Ovary (tissue), 10 donors: ENCODE measurements at places on chromosomes 5 and 9. TPM values are rescaled to one million over a fixed set of nuclear protein-coding genes. Genes with fewer than 3 reads are reported as not detected.

TMEM215 gene
- total RNA-seq: 0.05 TPM

RGS3 gene
- total RNA-seq: 15.9 TPM

GMCL2 gene
- not detected for total RNA-seq

UGT3A2 gene
- total RNA-seq: not detected

HRCT1 gene
- total RNA-seq: 3.7 TPM

COQ4 gene
- total RNA-seq: 34.2 TPM

LHX3 gene
- total RNA-seq: not detected

LRRTM2 gene
- 0.23 TPM for total RNA-seq

IGFBPL1 gene
- 0.31 TPM for total RNA-seq

CNTFR gene
- total RNA-seq: 3.5 TPM

SLC25A25 gene
- 40.0 TPM for total RNA-seq

DMRT3 gene
- not detected for total RNA-seq

KCTD16 gene
- total RNA-seq: 0.07 TPM

PROB1 gene
- 1.5 TPM for total RNA-seq

PCDHB13 gene
- 4.5 TPM for total RNA-seq

DIPK1B gene
- 14.6 TPM for total RNA-seq

ETF1 gene
- 75.1 TPM for total RNA-seq

TAF11L10 gene
- total RNA-seq: not detected

CDC14B gene
- total RNA-seq: 14.1 TPM

CDC26 gene
- total RNA-seq: 30.3 TPM

BASP1 gene
- 59.5 TPM for total RNA-seq

NUTM2G gene
- not detected for total RNA-seq

MEIKIN gene
- total RNA-seq: not detected

PCDHGA5 gene
- 4.5 TPM for total RNA-seq

OR1Q1 gene
- total RNA-seq: not detected

RNF208 gene
- total RNA-seq: 3.1 TPM

HMCN2 gene
- total RNA-seq: 0.12 TPM

EQTN gene
- 0.86 TPM for total RNA-seq

C5 gene
- total RNA-seq: 4.1 TPM
